ENCODE measurements at places on chromosomes 6 and 20. TPM values are rescaled to one million over a fixed set of nuclear protein-coding genes. Genes with fewer than 3 reads are reported as not detected.
A peak's percentile ranks its signal among the peaks of the same experiment; 100 is the strongest.

DNA sequence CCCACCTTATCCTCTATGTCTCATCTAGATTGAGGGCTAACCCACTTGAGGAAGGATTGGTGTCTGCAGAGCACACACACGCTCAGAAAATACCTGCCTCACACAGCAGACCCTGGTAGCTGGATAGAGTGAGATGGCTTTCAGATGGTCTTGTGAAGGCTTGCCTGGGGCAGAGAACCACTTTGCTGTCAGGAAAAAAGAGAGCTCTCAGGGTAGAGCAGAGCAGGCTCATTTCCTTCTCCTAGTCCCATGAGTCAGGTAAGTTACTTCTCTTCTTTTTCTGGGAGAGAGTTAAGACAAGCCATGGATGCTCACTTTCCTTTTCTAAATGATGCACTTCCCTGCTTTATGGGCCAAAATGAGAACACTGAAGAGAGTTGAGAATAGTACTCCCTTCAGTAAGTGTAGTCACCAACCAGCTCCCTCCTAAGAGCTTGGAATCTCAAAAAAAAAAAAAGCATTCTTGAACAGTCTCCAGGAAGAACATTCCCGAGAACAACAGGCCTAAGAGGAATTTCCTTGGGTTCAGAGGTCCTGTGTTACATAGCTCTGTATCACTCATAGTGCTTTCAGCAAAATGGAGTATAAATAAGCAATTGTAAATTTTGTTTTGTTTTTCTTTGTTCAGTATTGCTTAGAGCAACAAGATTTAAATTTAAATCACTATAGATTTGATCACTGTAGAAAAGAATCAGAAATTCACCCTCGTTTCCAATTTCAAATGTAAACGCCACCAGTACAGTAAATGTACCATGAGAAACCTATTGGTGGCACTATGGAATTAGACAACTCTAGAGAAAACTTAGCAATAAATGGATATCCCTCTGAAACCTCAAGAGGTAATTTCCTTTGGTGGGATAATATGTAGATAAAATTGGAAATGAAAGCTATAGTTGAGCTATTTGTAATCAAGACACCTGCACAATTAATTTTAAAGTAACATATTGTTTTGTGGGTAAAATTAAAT is 530.3 kb downstream of the RFPL4B start:
- no peaks in the 10 kb centered on the region for H3K27me3 ChIP-seq
- H3K27ac ChIP-seq, result no peak overlapping the region
- no peak overlapping the region for H3K4me3 ChIP-seq

Gene COL9A3
- total RNA-seq, result 0.41 TPM

- DNase-seq, result no peak
- H3K27me3 ChIP-seq, result no peaks in the 10 kb centered on the region
- H3K27ac ChIP-seq, result no peak overlapping the region
Observed at GRCh38 chr6:65199121-65199520, 507.9 kb downstream of the EYS start.

Gene DHX35
- 10.8 TPM for total RNA-seq

- no peak overlapping the region for H3K4me3 ChIP-seq
- H3K36me3 ChIP-seq, result no peaks in the 10 kb centered on the region
- H3K4me1 ChIP-seq, result no peaks in the 10 kb centered on the region
- H3K27ac ChIP-seq, result no peak overlapping the region
- peaks cover 14% of the 10 kb centered on the region for H3K27me3 ChIP-seq
Observed at GRCh38 chr6:30386166-30386565, 41.2 kb downstream of the RPP21 start.

GRCh38 chr20:38671186-38671585 is 53.1 kb upstream of the SLC32A1 start:
- DNase-seq, result no peak
- H3K4me3 ChIP-seq, result no peak overlapping the region
- no peaks in the 10 kb centered on the region for H3K36me3 ChIP-seq
- no peak overlapping the region for H3K27ac ChIP-seq

DNA sequence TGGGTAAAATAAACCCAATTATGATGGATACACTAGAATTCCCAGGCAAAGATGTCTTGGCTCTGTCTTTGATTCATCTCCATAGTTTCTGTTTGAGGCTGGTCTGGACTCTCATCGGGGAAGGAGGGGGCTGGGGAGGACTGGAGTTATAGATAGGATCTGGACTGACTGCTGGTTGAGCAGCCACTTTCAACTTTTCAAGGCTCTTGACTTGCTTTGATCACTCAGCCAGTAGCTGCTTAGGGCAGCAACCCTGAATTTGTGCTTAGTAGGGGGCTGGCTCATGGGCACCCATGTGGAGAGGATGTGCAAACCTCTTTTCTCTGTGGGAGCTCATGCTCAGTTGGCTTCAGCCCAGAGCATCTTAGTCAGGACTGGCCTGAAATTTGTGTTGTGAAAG is 114.0 kb upstream of the NEDD9 start:
- H3K4me1 ChIP-seq, result no peaks in the 10 kb centered on the region
- no peak overlapping the region for H3K27ac ChIP-seq
- DNase-seq, result no peak

DNA sequence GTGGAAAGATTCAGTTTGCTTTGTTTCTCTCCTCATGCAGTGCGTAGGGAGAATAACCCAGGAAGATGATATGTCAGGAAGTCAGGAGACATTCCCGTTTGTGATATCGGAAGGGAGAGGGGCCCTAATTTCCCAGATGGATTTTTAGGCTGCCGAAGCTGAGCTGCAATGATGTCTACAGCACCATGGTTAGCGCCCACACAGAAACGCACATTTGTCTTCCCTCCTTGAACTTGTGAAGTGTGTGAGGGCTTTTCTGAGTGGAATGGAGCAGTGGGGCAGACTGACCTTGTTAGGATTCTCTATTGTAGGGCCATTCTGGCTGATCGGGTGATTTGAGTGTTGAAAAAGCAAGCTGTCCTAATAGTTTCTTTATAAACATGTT is 191.3 kb upstream of the ARG1 start:
- H3K27ac ChIP-seq, result no peak overlapping the region
- H3K4me3 ChIP-seq, result no peak overlapping the region
- DNase-seq, result no peak
- H3K4me1 ChIP-seq, result peaks cover 11% of the 10 kb centered on the region
- no peaks in the 10 kb centered on the region for H3K36me3 ChIP-seq

Gene THEMIS
- total RNA-seq, result not detected

DNA sequence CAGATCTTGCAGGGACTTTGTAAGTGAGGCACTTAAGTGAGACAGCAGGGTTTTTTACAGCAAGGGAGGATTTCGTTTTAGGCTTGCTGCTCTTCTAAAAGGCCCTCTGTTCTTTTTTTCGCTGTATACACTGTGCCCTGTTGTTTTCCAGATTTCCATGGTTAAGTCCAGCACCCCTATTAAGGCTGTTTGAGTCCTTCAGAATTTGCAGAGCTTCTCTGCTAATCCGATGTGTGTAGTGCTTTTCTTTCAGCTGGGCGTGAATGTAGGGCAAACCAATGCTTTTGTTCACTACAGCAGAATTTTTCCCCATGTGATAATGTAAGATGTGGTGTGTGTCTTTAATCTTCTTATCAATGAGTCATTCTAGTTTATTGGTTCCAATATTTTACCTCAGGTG is 200.5 kb upstream of the RREB1 start:
- DNase-seq, result no peak
- H3K27me3 ChIP-seq, result no peaks in the 10 kb centered on the region
- no peak overlapping the region for H3K4me3 ChIP-seq
- peak overlapping the region; percentile 36 for H3K27ac ChIP-seq
- no peaks in the 10 kb centered on the region for H3K36me3 ChIP-seq

All from gastrocnemius medialis (tissue), 4 donors.